Spinal cord (tissue), 10 donors: ENCODE measurements at places on chromosomes 2 and 18.

DNA sequence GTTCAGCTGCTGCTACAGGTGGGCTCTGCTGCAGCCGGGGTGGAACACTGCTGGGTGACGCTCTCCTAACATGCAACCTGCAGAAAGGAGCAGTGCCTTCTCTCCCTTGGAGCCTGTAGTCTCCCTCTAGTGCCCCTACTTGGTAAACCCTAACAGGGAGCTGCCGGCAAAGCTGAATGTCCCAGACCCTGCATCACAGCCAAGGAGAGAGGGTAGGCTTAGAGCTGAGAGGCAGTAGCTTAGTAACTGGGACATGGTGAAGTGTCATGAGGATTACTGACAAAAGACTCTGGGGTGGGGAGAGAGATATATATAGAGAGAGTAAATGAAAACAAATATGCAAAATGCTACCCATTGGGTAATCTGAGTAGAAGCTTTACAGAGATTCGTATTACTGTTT, 9.9 kb downstream of the NCAPH start:
- DNase-seq: no peak

GRCh38 chr2:66583881-66584280, 149.0 kb downstream of the MEIS1 start:
- DNase-seq: no peak

DNA sequence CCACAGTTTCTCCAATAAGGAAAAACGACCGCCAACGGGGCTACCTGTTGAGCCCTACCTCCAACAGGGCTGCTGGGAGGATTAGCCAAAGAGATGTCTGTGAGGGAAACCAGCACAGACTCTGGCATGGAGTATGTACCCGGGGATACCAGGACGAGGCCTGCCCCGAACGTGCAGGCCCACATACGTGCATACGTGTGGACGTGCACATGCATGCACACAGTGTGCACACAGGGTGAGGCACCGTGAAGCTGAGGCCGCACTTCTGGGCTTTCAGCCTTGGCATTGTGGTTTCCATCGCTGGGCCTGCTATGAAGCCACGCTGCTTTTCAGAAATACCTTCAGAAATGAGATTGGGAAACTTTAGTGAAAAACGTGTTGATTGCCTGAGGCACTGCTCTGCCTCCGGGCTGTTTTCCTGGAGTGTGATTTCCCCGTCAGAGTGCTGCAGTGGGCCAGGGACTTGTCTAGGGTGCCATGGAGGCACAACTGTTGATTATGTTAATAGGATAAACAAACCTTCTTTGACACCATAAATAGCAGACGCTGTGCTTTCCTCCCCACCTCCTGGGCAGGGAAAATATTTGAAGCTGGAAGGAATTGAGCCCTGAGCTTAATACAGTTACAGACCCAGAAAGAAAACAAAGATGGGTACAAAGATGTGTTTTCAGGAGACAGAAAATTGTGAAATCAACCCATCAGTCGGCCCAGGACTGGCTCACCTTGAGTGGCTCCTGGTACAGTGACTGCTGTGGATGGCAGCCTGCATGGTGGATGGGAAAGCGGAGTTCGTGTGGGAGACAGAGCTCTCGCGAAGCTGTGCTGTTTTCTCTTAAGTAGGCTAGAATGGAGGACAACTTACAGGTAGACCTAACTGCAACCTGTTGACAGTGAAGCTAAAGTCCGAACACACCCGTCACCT, 182.3 kb downstream of the FAM210A start:
- no peak for DNase-seq

GRCh38 chr2:217585362-217585761, 417.4 kb downstream of the TNS1 start:
- no peak for DNase-seq

- peak; percentile 53 for DNase-seq
These were observed 505.4 kb downstream of the PLCL1 start for GRCh38 chr2:198309673-198310280.

- DNase-seq: no peak
These were observed 29.9 kb upstream of the ZNG1B start for GRCh38 chr2:113407446-113408099.
